ENCODE measurements at places on chromosomes 1 and 21. TPM values are rescaled to one million over a fixed set of nuclear protein-coding genes. Genes with fewer than 3 reads are reported as not detected.
A peak's percentile ranks its signal among the peaks of the same experiment; 100 is the strongest.

DNA sequence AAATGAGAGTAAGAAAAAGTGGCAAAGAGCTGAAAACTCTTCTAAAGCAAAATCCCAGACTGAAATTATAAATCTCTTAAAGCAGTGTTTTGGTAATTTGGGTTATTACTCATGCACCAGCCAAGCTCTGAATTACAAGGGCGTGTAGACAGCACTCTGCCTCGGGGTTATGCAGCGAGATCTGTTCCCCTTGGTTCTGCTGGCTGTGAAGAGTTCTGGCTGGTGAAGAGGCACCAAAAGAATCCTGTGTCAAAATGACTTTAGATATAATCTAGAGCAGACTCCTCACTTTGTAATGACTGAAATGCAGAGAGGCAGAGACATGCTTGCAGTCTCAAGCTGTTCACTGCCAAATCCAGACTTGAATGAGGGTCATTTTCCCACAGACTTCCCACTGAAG is 461.8 kb upstream of the CXADR start:
- no peak for DNase-seq

Gene ADGRB2
- 10.2 TPM for total RNA-seq

- DNase-seq = no peak
These were observed 159.8 kb downstream of the TGFBR3 start for GRCh38 chr1:91725989-91726721.

DNA sequence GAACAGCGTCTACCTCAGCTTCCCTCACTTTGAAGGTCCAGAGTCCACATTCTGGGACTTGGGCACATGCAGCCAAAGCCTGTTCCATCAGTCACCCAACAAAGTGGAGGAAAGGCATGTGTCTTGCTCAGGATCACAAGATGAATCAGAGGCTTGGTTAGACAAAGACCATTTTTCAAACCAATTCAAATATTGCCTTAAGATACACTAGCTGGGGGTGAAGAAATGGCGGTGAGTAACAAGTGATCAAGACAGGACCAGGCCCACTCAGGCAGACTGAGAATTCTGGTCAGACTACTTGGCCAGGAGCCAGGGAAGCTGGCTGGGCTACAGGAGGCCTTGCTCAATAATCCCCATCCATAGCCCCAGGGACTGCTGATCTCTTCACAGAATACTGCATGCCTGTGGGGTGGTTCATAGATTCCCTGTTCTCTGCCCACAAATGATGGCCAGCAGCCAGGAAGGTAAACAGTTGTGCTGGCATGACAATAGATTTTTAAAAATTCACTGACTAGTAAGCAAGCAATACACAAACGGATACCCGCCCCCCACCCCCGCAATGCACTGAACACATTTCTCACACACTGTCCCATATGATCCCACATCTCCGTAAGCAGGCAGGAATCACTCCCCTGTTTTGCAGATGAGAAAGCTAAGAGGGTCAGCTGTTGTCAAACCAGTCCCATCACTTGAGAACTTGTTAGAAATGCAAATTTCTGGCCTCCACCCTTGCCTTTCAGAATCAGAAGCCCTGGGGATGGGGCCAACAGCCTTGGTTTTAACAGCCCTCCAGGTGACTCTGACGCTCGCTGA is 27.2 kb downstream of the ERI3 start:
- peak; percentile 95 for DNase-seq

- DNase-seq = no peak
These were observed 114.4 kb downstream of the CENPF start for GRCh38 chr1:214717351-214717750.

Gene THEMIS2
- 140 TPM for total RNA-seq

DNA sequence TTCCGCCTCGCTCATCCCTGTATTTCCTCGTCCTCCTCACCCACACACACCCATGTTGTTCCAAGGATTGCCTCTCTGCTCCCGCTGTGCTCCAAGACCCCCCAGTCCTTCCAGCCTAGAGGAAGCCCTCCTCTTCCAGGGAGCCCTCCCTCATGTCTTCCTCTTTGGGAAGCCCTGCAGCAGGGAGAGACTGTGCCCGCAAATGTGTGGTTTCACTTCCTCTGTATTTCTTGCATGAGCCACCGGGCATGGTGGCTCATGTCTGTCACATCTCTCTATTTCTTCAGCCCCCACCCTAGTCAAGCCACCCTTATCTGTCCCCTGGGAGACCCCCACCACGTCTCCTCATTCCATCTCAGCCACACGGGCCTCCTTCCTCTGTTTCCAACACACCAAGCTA is 57.5 kb upstream of the PAX7 start:
- no peak for DNase-seq

DNA sequence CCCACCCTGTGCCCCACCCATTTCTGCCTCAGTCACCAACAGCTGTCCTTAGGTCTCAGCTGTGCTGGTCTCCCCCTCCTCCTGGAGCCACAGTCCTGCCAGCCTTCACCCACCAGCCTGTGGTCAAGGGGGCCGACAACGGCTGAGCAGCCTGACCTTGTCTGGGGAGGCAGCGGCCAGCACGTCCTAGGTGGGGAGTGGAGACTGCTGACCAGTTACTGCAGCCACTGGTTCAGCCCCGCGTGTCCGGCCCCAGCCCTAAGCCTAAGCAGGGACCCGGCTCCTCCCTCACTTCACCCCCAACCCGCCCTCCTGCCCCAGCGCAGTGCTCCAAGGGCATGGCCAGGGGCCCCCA is 79.2 kb downstream of the MORN1 start:
- no peak for DNase-seq

DNA sequence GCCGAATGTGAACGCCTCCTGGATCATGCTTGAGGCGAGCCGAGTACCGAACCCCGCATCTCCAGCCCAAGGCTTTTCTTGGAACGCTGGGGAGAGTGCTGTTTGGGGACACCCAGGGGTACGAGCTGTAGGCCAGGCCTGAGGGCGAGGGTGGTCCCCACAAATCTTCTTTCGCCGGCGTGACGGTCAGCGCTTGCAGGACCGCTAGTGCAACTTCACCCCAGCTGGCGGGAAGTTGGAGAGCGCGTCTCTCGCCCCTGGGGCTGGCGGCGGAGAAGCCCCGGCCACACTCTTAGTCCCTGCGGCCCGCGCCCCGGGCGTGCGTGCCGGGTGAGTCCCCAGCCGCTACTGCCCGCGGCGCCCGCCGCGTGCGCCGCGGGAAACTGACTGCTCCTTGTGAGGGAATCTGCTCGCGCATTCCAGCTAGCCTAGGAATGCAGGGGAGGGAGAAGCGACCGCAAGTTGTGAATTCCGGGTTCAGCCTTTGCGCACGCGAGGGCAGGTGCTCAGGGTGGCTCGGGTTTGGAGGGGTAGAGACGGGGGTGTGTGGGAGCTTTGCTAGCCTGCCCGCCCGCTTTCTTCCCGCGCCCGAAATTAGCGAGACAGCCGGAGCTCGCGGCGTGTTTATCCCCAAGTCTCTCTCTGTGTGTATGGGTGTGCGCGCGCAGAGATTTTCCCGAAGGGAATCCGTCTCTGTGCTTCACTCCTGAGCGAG is 884 bp downstream of the LHX4 start:
- DNase-seq = no peak

- DNase-seq = no peak
These were observed 39.5 kb upstream of the BCAR3 start for GRCh38 chr1:93720956-93721626.

DNA sequence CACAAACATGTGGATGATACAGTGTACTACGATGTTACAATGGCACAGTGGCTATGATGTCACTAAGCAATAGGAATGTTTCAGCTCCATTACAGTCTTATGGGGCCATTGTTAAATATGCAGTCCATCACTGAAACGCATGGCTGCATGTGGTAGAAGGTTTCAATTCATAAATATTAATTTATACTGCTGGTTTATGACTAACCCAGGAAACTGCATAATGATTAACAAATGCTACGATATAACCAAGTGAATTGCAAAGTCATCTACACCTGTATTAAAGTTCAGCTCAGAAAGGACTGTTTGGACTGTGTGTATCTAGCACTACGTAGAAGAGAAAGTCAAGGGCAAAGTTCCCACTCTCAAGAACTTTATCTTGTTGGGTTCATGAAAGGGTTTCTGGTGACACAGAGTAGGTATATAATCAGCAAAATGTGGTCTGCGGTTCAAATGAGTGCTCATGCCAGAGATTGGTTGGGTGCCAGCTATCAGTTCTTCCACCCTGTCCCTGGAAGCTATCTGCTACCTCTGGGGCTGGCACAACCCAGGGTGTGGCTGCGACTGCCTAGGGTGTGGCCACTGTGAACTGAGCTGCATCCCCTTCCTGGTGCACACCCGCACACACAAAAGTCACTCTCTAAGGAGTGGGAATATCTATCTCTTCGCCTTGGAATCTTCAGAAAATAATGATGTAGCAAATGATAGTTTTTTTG is 14.8 kb downstream of the MGST3 start:
- no peak for DNase-seq

DNA sequence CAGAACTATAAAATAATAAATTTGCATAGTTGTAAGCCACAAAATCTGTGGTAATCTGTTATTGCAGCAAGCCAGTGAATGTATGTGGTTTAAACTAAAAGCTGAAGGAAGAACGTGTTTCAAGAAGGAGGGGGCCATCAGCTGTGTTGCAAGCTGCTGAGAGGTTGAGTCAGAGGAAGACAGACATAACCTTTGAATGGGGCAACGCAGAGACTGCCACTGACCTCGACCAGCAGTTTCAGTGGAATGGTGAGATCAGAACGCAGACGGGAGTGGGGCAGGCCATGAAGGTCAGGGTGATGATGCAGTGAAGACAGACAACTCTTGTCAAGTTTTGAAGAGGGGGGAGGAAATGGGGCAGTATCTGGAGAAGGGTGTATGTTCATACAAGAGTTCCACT is 23.2 kb upstream of the QSOX1 start:
- DNase-seq = no peak

- no peak for DNase-seq
These were observed 491.1 kb downstream of the KIF26B start for GRCh38 chr1:245645894-245646293.

- no peak for DNase-seq
These were observed 24.9 kb downstream of the ZC3H11B start for GRCh38 chr1:219587801-219588561.

Gene LRRIQ3
- total RNA-seq = 5.7 TPM

- DNase-seq = peak; percentile 82
These were observed 1.2 kb downstream of the S100A10 start for GRCh38 chr1:151992303-151993083.

Gene CYP4X1
- 34.7 TPM for total RNA-seq

Gene RHOU
- total RNA-seq = 75.9 TPM

- no peak for DNase-seq
These were observed 76.4 kb upstream of the LYST start for GRCh38 chr1:235942979-235943575.

DNA sequence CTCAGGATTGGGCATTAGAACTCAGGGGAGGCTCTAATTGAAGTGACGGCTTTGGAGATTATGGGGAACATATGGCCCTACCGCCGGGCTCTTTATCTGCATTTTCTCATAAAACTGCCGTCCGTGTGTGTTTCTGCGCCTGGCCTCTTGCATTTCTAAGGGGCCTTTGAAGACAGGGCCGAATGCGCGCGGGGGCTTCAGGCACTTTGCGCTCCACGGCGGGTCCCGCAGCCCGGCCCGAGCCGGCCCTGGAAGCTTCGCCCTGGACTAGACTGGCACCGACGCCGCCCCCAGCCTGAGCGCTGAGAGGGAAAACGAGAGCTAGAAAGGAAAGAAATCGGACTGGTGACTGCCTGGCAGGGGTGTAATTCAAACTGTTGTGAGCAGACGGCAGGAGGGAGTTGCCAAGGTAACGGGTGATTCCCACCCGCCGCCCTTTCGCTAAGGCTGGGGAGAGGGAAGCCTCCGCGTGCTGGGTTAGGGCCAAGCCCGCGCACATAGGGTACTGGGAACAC is 120.7 kb downstream of the LMX1A start:
- DNase-seq = no peak

GRCh38 chr1:116833718-116834117 is 76.0 kb upstream of the PTGFRN start:
- DNase-seq = no peak

DNA sequence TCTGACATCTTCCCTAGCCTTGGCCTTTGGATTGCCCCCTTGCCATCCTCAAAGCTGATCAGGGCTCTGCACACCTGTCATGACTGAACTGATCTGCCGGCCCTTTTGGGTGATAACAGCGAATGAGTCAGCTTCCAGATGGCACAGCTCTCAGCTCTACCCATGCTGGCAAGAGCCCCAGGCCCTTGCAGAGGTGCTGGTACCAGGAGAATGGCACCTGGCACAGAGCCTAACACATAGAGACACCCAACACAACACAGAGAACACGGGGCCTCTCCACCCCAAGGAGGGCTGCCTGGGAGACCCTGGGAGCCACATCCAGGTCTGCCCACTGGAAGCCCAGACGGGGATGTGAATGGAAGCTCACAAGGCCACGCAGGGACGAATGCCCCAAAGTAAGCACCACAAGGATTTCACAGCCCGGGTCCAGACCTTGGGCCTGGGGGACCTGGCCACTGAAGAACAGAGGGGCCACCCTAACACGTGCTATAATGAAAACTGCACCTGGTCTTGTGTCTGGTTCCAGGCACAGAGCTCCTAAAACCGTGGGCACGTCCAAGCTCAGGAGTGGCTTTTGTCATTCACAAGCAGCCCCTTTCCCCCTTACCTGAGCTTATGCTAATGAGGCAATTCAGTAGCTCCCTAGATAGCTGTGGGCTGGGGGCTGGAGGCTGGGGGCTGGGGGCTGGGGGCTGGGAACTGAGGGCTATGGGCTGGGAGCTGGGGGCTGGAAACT is 160.5 kb downstream of the NPHP4 start:
- DNase-seq = no peak

DNA sequence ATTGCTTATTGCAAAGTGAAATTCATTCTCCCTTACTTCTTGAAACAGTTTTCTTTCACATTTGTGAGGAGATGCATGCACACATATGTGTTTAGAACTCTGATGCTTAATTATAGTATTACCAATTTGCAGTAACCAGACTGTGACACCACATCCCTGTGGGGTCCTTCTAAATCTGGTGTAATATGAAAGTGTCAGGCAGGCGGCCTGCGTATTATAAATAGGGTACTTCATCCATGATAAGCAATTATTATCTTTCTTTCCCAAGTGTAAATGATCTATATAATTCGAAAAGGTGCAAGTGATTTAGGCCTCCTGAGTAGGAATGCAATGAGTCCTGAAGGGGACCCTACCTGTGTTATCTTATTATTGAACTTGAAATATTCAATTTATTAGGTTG is 876 bp downstream of the EFCAB7 start:
- DNase-seq = no peak

Gene PAPPA2
- 0.36 TPM for total RNA-seq

DNA sequence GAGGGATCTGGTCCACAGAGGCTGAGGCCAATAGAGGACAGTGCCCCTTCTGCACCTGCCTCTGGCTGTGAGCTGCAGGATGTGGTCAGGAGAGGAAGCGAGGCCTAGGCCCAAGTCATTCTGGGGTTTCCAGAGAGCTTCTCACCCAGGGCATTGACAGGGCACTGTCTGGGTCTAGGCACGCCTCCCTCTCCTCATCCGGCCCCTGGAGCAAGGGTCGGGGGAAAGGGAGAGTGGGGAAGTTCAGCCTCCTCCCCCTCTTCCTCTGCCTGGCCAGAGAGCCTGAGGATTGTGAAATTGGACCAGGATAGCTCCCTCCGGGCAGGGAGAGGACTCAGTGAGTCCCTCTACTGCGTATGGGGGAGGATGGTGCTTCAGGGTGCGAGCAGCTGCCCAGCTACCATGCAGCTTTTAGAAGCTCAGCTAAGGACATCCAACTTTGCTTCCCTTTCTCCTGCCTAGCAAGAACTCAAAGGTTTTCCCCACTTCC is 6.3 kb upstream of the INAVA start:
- no peak for DNase-seq

GRCh38 chr21:30044447-30045064 is 104.8 kb upstream of the GRIK1 start:
- no peak for DNase-seq

Gene MTF2
- 31.5 TPM for total RNA-seq
